ENCODE measurements at places on chromosomes 12 and 14.

- DNase-seq, result no peak
Measured at GRCh38 chr12:97404543-97404942, 58.1 kb upstream of the RMST start.

GRCh38 chr12:9741726-9742125, 8.8 kb upstream of the CLECL1 start:
- DNase-seq, result no peak

- DNase-seq, result peak; percentile 57
Measured at GRCh38 chr14:99192028-99192621, 79.9 kb downstream of the BCL11B start.

DNA sequence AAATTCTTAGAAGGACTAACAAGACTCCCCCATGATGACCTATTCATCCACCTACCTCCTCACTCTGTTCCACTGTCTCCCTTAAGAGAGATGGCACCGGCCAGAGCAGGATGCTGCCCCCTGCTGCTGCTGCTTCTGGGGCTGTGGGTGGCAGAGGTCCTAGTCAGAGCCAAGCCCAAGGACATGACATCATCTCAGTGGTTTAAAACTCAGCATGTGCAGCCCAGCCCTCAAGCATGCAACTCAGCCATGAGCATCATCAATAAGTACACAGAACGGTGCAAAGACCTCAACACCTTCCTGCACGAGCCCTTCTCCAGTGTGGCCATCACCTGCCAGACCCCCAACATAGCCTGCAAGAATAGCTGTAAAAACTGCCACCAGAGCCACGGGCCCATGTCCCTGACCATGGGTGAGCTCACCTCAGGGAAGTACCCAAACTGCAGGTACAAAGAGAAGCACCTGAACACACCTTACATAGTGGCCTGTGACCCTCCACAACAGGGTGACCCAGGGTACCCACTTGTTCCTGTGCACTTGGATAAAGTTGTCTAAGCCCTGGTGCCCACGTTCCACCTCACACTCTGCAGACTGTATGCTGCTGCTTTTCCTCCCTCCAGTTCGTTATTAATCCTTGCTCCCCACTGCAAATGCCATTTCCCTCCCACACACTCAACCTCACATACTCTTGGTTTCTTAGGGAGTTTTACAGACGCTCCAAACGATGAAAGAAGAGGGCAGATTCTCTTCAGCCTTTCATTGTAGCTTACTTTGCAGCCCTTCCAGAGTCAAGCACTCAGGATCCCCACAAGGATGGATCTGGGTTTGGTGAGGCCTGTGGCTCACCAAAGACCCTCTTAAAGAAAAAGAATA, at the start of gene RNASE8:
Gene RNASE8 (plus strand): TSS at position 20 of the 873 bp plus-strand sequence. CDS start 71 bp downstream, at position 91.
- no peak for DNase-seq

DNA sequence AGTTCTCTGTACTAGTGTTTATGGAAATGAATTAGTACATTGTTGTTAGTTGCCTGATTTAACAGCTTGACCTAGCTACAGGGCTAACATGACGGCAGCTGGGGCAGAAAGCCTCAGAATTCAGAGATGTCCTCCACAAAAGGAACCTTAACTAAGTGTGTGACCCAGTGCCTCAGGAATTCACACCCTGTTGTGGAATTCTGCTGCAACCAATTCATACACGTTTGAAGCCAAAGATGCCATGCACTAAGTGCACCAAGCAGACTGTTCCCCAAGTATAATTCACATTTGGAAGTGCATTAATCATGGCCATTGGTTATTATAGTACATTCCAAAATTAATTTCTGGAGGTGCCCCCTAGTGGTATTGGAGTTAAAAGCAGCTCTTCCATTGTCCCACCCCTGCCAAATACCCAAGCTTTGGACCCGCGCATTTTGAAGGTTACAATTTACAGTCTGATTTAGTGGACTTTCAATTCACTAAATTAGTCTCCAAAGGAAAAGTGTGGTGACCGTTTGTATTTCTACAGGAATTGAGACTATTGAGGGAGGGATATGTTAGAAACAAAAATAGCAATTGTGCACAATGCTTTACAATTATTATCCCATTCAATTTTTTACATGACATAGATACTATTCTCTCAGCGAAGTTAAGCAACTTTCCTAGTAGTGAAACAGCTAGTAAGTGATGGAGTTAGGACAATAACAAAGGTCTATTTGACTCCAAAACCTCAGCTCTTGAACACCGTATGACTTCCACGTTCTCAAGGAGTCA, 85.9 kb downstream of the PAX9 start:
- DNase-seq, result no peak

- no peak for DNase-seq
Measured at GRCh38 chr14:64703395-64704142, 655 bp upstream of the PLEKHG3 start.

DNA sequence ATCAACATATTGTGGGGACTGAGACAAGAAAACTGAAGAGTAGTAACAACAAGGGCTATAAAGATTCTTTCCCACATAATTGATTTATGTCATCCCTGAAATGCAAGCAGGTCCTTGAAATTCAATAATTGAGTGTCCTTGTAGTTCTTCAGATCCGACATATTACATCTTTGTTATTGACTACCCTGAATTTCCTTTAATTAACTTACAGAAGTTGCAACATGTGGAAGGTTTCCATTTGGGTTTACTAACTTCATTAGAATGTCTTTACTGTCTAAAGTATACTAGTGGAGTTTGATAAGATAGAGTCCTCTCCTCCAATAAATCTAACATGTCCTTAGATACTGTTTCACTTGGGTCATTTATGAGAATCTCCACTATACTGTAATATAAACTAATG, 951.8 kb downstream of the SLC6A15 start:
- DNase-seq, result no peak

DNA sequence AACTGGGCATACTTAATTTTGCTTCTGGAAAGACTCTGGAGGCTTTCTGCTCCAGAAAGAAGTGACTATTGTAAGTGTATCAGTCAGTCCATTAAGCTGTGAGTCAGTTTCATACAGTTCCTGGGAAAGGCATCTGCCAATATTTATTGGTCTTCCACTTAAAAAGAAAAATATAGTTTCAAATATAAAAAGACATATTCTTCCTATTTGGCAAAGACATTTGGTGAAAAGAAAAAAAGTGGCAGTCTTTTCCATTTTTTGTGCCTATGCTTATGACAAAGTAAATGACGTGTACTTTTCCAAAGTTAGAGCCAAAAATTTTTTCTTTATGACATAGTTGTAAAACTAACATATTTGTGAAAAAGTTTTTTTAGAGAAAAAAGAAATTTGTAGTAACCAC, 12.3 kb downstream of the TMEM30B start:
- no peak for DNase-seq

DNA sequence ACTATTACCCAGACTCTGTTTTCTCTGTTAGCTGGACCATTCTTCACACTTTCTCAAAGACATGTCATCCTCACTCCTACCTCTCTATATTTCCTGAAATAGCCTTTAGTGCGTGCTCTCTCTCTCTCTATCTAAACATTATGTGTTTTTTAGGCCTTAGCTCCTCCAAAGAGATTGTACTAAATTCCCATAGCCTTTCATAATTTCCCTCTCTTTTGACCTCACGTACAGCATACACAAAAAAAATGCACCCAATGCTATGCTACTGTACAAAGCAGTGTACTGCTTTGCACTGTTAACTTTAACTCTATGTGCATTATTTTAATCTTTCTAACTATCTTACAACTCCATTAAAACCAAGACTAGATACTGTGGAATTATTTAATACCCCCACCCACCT, 288.4 kb downstream of the DAD1 start:
- DNase-seq, result no peak

DNA sequence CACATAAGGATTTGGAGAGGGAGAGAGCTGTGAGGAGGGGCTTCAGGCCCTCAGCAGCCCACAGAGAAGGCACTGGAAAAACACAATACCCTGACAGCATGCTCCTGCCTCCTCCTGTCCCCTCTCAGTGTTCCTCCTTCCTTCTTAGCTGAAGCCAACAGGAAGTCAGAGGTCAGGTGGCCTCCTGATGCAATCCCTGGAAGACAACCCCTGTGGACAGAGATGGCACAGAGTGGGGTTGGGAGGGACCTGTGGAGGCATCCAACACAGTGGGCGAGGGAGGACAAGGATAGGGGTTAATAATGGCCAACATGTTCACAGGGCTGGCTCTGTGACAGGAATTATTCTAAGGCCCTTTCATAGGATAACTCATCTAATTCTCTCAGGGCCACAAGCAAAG, 15.4 kb upstream of the IFI27L2 start:
- no peak for DNase-seq

DNA sequence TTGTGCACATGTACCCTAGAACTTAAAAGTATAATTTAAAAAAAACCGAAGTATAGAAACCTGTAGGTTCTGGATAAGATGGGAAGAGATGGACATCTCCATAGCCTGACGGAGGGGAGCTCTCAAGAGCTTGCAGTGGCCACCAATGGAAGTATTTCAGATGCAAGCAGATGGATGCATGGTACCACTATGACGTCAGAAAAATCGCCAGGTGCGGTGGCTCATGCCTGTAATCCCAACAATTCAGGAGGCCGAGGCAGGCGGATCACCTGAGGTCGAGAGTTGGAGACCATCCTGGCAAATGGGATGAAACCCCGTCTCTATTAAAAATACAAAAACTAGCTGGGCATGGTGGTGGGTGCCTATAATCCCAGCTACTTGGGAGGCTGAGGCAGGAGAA, 3.4 kb downstream of the TEX22 start:
- DNase-seq, result no peak

DNA sequence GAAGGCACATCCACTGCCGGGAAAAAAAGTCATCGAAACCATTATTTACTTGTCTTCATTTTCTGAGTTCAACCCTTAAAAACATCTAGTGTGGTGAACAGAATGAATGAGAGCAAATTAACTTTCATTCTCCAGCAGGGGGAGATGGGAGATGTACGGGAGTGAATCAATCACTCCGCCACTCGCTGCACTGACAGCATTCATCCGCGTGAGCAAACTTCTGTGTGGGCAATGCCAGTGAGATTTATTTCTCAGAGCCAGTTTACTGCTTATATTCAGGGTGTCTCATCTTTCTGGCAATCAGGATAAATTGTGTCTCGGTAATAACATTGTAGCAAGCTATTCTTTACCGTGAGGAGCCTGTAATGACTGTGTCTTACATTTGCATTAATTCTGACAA, 463.6 kb upstream of the MIS18BP1 start:
- DNase-seq, result no peak

DNA sequence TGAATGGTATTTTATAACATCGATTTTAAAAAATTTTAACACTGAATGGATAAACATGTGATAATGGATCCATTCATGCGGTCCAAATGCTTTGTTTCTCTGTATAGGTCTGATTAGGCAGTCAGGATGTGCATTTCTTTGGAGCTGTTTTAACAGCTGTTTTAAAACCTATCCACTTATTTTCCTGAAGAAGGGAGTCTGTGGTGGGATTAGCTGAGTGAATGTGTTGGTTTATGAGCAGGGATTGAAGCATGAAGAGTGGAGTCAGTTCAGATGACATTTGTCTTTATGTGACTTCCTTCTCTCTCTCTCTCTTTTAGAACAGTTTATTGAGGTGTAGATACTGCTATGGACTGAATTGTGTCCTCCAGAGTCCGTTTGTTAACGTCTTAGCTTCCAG, 37.7 kb downstream of the GLT8D2 start:
- DNase-seq, result no peak

- DNase-seq, result no peak
Measured at GRCh38 chr14:101108579-101109346, 205.2 kb upstream of the RTL1 start.

DNA sequence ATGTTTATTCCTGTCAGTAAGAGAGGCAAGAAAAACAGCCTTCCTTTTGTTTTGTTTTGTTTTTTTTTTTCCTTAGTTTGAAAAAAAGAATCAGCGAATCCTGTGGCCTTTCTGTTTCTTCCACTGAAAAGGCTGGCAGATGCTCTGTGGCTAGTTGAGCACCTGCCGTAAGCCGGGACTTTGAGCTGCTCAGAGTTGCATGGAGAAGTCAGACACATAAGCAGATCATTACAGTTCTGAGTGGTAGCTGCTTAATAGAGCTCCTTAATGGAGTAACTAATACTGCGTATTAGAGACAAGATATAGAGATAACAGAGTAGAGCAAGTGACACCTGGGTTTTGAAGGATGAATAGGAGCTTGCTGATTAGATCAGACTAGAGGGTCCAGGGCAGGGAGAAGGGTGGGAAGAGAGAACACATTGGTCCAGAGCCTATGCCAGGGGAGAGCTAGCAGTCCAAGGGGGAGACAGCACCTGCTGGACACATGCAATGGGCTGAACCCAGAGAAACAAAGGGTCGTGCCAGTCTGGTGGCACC, 129.4 kb downstream of the TSPAN9 start:
- DNase-seq, result no peak

GRCh38 chr12:130870442-130871285, 1.2 kb upstream of the RAN start:
- peak; percentile 49 for DNase-seq

DNA sequence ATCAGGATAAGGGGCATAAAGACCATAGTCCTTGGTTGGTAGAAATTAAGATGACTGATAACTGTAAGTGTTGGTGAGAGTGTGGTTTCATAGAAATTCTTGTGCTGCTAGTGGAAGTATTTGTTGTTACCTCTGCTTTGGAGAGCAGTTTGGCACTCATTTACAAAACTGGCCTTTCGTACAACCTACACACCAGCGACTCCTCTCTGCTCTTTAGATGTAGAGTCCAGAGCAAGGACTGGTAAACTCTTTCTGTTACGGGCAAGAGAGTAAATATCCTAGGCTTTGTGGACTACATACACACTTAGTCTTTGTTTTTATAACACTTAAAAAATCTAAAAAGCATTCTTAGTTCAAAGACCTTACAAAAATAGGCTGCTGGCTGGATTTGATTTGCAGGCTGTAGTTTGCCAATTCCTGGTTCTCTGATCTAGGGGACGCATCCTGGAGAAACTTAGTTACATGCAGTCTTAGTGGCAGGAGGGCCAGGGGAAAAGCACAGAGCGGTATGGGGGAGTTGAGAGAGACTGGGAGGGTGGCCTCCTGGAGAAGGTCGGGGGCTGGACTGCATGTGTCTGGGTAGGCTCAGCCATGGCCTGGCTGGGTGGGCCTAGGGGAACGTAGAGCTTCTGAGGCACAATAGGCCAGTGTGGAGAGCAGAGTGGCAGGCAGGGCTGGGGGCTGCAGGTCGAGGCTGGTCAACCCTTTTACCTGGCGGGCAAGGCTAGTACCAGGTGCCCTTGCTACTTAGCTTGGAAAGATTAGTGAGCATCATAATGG, 55.3 kb upstream of the AMN start:
- no peak for DNase-seq

DNA sequence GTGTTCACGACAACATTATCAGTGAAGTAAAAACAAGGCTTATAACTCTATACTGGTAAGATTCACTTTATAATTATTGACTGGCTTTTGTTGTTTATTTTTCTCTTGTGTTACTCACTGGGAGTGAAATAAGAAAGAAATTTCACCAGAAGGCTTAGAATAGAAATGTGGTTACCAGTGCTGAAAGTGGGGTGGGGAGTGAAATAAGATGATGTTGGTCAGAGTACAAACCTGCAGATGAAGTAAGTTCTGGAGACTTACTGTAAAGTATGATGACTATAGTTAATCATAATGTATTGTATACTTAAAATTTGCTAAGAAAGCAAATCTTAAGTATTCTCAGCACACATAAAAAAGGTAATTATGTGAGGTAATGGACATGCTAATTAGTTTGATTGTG, 198.4 kb downstream of the KLHL28 start:
- DNase-seq, result no peak

GRCh38 chr12:46548605-46549071, 176.1 kb upstream of the SLC38A2 start:
- no peak for DNase-seq

All from DMS 273 treated with DMSO at 0.1 percent for 48 hours (cell line).